ENCODE measurements at places on chromosomes 5 and 9. TPM values are rescaled to one million over a fixed set of nuclear protein-coding genes. Genes with fewer than 3 reads are reported as not detected.

The PHYHD1 gene
- total RNA-seq, result 13.8 TPM

The GNA14 gene
- total RNA-seq, result not detected

The LCN12 gene
- not detected for total RNA-seq

The PRLR gene
- total RNA-seq, result not detected

DNA sequence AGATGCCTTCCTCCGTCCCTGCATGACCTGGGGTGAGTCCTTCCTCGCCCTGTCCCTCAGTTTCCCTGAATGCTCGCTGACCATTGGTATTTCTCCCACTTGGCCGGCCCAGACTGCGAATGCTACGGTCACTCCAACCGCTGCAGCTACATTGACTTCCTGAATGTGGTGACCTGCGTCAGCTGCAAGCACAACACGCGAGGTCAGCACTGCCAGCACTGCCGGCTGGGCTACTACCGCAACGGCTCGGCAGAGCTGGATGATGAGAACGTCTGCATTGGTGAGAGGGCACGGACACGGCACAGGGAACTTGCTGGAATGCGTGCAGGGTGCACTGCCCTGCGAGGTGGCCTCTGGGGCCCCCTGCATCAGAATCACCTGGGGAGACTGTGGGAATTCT lies 77.1 kb downstream of the NTNG2 start:
- no peak for DNase-seq

DNA sequence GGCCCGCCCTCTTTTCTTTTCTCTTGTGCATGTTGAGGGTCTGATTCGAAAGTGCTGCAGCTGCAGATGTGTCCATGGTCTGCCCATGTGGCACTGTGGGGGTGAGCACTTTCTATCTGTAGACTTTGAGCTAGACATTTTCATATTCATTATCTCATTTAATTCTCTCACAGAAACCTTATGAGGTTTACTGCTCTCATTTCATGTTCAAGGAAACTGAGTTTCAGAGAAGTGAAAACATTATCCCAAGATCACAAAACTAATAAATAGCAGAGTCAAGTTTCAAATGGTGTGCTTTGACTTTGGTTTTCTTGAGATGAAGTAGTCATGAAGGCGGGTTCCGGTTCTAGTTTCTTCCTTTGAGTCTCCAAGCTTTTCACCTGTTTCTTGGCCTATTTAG lies 536.5 kb upstream of the ZNF462 start:
- no peak for DNase-seq

All from G401 (cell line).